ENCODE measurements at places on chromosomes 5 and 9.

DNA sequence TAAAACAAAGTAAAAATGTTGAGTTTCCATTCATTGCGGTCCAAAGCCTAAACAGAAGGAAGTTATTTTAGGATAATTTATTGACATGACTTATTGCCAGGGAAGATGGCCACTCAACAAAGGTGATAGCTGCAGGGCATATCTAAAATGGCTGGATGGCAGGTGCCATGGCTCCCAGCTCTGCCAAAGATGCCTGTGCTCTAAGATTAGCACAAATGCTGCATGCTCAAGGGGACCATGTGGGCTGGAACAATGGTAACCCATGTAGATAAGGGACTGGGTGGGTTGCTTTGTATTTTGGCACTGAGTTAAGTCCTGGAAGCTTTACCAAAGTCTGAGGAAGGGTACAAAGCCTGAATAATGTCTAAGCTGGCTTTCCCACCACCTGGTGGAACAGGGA, 95.5 kb upstream of the IFNK start:
- no peak for DNase-seq

GRCh38 chr9:70402213-70402612, 12.2 kb downstream of the KLF9 start:
- DNase-seq = no peak

- DNase-seq = no peak
Observed at GRCh38 chr5:102307232-102307631, 11.1 kb upstream of the SLCO4C1 start.

- DNase-seq = peak; percentile 44
Observed at GRCh38 chr5:156326718-156327259, at the start of gene SGCD. SGCD (plus strand) TSS chr5:156327164.

GRCh38 chr9:94870793-94871558, 144.5 kb downstream of the AOPEP start:
- DNase-seq = no peak

DNA sequence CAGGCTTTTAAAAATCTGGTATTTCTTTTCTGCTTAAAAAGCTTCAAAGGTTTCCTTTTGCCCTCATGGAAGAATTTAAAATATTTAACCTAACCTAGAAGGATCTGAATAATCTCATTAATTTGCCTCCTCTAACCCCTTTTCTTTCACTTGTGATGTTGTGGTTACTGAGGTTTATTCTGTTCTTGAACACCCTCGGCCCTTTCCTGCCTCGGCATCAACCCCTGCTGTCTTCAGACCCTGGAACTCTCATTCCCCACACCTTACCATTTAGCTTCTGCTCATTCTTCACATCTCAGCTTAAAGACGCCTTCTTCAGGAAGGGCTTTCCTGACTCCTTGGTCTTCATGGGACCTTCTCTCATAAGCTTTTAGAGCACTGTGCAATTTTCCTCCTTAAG, 131.4 kb upstream of the MAN2A1 start:
- no peak for DNase-seq

DNA sequence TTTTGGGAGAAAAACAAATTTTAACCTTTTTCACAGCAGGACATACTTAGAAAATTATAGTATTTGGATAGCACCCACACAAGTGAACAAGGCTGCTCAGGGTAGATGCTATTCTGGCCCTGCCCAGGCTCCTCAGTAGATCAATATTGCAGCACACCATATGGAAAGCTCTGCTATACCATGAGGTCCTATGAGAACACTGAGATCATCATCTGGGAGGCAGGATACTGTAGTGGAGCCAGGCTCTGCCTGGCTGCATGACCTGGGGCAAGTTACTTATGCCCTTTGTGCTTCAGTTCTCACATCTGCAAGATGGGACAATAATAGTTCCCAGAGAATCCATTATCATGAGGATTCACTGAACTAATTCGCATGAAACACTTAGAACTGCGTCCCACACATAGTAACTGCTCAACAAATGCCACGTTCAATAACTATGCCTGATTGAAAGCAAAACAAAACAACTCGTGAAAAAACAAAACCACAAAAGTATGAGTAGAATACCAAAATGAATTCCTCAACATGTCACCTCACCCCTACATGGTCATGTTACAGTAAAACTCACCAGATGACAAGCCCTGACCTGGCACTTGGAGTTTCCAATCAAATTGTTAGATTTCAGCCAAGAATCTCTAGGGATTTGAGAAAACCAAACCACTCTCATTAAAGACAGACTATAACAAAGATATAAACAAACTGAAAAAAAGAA, 31.9 kb downstream of the ARSB start:
- DNase-seq = no peak

GRCh38 chr9:129184596-129185122, 6.6 kb upstream of the IER5L start:
- no peak for DNase-seq

GRCh38 chr5:6660688-6661087, 27.4 kb downstream of the SRD5A1 start:
- DNase-seq = no peak

GRCh38 chr5:86979811-86980411, 287.8 kb upstream of the RASA1 start:
- DNase-seq = no peak

DNA sequence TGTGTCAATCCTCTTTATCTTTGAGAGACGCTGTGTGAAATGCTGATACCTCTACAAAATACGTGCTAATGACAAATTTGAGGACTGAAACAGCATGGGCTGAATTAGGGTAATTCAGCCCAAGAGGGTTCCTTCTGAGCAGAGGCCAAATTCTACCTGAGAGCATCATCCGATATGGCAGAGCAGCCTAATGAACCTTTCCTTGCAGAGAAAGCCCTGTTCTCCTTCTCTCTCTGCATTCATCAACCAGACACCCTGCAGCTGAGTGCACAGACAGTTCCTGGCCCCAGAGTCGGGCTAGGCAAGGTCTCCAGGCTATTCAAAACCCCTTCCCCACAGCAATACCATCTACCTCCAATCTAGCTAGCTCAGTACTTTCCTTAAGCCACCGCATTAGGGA, 77.9 kb downstream of the TRIM32 start:
- no peak for DNase-seq

- DNase-seq = no peak
Observed at GRCh38 chr5:10652151-10652550, 88.3 kb downstream of the ANKRD33B start.

DNA sequence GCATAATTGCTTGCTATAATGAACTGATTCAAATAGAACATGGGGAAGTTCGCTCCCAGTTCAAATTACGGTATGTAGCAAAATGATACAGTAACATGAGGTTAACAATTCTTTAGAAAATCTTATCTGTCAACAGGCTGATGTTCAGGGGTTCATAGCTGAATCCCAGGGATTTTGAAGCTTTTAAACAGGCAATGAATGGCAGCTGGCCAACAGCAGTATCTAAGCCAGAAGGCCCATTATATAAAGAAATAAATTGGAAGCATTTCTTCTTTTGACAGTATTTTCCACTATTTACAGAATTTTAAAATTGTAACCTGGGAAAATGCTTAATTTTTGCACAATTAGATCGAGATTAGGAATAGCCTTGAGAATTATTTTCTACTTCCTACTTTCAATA, 126.8 kb downstream of the PDE8B start:
- no peak for DNase-seq

GRCh38 chr5:68225911-68226545, 10.5 kb downstream of the PIK3R1 start:
- no peak for DNase-seq

GRCh38 chr5:152864447-152864846, 459.4 kb upstream of the NMUR2 start:
- DNase-seq = no peak

GRCh38 chr5:59317023-59317773, 576.3 kb downstream of the PDE4D start:
- peak; percentile 57 for DNase-seq

GRCh38 chr5:93608855-93609254, 25.8 kb downstream of the NR2F1 start:
- DNase-seq = no peak

DNA sequence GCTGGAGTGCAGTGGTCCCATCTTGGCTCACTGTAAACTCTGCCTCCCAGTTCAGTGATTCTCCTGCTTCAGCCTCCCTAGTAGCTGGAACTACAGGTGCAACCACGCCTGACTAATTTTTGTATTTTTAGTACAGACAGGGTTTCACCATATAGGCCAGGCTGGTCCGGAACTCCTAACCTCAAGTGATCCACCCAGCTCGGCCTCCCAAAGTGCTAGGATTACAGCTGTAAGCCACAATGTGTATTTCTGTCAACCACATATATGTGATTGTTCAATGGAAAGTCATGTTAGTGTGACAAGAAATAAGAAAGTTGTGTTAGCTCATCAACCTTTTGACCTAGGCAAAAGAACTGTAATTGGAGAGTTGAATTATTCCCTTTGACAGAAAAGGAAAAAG, 677.1 kb upstream of the CHD1 start:
- DNase-seq = no peak

GRCh38 chr9:14157191-14157590, 156.8 kb downstream of the NFIB start:
- DNase-seq = no peak

DNA sequence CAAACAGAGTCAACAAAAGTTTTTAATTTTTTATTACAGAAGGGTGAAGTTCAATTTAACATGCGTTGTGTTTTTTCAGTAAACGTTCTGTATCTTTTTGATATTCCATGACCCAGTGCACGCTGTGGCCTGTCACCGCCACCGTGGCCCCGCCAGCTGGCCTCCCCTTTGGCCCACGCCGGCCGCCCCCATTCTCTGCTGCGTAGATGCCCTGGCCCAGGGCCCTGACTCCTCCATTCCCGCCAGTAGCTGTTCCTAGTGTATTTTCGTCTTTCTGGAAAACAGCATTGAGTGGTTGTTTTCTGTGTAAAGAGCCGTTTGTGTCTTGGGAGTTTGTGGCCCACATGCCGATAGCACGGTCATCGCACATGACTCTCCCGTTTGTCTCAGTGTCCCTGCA, 6.1 kb downstream of the RNU6ATAC start:
- no peak for DNase-seq

DNA sequence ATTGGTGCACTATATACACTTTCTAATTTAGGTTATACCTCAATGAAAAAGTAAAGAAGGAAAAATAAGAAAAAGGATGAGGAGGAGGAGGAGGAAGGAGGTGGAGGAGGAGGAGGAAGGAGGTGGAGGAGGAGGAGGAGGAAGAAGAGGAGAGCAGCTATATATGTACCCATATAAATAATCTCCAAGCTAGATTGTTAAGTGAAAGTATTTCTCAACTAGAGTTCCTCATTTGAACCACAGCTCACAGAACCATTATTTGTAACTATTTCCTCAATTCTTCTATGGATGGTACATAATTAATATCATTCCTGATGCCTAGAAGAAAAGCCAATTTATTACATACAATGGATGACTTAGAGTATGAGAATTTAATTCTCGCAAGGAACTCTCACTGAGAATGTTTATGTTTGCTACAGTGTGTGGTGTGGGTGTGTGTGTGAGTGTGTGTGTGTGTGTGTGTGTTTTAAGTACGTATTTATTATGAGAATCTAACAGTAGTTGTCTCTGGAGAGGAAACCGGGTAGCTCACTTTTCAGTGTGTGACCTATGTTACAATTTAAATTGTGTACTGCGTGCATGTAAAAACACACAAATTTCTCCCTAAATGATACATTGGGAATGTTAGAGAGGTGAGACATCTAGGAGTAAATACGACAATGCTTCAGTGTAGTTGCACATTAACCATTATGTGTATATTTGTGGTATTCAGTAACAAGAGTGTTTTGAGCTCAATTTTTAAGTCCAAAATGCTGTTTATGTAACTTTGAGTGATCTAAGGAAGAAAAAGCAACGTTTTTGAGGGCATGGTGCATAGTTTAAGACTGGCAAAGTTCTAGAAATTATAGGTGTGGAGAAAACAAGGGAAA, 20.2 kb upstream of the NREP start:
- no peak for DNase-seq

DNA sequence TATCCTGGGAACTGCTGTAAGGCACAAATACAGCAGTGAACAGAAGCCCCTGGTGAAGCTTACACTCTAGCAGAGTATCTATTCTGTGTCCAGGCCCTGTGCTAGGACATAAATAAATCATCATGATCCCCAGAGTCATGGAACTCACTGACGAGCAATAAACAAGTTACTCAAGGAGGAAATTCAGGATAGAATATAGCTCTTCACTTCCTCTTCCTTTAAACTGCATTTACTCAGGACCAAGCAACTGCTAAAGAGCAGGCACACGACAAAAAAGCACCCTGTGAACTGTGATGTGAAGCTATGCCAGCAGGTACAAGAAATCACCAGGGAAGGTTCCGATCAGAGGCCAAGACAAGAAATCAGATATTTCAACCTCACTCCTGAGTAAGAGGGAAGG, 47.8 kb upstream of the NR5A1 start:
- DNase-seq = no peak

DNA sequence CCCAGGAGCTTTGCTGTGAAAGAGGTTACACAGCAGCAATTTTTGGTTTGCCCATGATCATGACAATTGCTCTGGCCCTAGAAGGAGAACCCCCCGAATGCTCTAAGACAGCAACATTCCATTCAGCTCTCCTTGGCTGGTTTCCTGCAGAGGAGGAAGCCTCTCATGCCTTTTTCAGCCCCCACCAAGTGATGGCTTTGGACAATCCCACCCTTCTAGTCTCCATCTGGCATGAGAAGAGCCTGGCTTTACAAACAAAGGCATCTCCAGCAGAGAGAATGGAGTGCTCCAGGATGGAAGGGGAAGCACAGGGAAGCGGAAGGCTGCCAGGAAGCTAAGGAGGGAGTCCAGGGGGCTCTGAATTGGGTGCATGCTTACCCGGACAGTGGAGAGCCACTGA, 98.4 kb downstream of the CRB2 start:
- DNase-seq = no peak

DNA sequence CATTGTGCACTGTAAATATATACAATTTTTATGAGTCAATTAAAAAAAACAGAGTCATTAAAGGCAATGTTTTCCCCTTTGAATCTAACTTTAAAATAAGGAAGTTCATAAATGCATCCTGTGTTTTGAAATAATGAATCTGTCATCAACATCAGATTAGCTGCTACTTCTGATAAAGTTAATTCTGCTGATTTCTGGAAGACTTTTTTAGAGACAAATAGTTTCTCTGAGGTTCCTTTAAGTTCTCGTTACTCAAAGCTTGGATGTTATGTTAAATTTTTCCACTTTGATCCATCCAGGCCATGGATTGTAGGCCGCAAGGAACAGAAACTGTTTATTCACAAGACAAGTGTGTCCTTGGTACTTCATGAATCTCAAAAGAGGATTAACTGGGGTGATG, 115.5 kb downstream of the CARTPT start:
- no peak for DNase-seq

- no peak for DNase-seq
Observed at GRCh38 chr5:69043655-69043996, 50.2 kb upstream of the SLC30A5 start.

DNA sequence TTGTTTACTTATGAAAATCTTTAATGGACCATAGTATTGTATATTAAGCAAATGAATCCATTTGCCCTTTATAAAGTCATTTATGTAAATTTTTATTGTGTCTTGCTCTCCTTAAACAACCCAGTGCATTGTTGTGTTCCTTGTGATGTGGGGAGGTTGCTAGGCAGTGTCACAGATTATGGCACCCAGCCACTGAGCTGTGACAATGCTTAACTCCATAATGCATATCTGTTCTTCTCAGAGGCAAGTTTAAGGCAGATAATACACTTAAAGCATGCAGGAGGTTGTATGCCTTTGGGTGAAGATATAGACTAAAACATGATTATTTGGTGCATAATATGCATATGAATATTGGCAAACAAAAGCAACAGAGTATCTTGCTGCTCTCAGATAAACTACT, 269.6 kb upstream of the RIOK2 start:
- DNase-seq = no peak

- DNase-seq = no peak
Observed at GRCh38 chr5:56056875-56057274, 62.1 kb upstream of the IL6ST start.

GRCh38 chr5:142844866-142845265, 74.7 kb downstream of the ARHGAP26 start:
- DNase-seq = no peak

- peak; percentile 91 for DNase-seq
Observed at GRCh38 chr5:78907255-78907891, 77.7 kb downstream of the ARSB start.

All from smooth muscle cell of the brain vasculature (primary cell).